CD4-positive, CD25-positive, alpha-beta regulatory T cell (primary cell): ENCODE measurements at places on chromosomes 5 and 9. TPM values are rescaled to one million over a fixed set of nuclear protein-coding genes. Genes with fewer than 3 reads are reported as not detected.

The ADAMTS2 gene
- total RNA-seq = not detected

The GRIA1 gene
- total RNA-seq = not detected

The CAMK2A gene
- not detected for total RNA-seq

The PLCXD3 gene
- total RNA-seq = not detected

DNA sequence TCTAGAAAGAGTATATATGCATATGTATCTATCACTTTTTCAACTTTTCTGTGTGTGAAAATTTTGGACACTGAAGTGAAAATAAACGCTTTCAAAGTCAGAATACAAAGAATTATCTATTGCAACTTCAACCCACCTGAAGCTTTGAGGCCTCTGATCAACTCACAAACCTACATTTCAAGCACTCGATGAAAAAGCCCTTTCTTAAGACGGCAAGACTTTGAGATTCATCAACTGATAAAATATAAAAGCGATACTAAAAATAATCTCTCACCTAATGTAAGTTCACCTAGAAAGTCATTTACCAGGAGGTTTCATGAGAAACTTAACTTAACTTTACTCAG is 1.2 kb downstream of the GOLPH3 start:
- DNase-seq = peak; percentile 32

GRCh38 chr9:4490705-4491625 is 697 bp downstream of the SLC1A1 start:
- no peak for DNase-seq

DNA sequence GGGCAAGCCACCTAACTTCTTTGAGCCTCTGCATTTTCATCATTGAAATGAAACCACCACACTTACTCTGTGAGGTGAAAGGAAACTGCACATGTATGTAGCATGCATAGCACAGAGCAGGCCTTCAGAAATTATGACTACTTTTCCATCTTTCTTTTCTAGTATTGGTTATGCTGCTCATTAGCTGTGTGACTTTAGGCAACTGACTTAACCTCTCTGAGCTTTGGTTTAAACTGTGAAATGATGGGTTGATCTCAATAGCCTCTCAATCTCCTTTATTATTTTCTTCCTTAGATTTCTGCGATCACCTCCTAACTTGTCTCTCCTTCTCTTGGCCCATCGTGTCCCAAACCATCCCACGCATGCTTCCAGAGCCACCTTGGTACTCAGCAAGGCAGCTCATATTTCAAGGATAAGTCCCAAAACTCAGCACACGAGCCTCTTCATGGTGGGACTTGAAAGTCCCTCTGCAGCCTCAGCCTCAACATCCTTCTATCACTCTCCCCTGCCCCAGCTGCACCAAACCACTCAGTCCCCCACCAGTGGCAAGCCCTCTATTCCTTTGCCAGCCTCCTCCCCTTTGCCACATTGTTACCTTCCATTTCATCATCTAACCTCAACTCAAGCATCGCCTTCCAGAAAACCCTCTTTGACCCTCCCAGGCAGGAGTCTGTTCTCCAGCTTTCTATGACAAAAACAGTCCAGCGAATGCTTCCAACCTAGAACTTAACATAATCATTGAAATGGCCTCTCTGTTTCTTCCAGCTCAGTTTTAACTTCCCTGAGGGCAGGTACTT is 60.3 kb upstream of the DNAH5 start:
- DNase-seq = no peak

The TIFAB gene
- total RNA-seq = not detected

DNA sequence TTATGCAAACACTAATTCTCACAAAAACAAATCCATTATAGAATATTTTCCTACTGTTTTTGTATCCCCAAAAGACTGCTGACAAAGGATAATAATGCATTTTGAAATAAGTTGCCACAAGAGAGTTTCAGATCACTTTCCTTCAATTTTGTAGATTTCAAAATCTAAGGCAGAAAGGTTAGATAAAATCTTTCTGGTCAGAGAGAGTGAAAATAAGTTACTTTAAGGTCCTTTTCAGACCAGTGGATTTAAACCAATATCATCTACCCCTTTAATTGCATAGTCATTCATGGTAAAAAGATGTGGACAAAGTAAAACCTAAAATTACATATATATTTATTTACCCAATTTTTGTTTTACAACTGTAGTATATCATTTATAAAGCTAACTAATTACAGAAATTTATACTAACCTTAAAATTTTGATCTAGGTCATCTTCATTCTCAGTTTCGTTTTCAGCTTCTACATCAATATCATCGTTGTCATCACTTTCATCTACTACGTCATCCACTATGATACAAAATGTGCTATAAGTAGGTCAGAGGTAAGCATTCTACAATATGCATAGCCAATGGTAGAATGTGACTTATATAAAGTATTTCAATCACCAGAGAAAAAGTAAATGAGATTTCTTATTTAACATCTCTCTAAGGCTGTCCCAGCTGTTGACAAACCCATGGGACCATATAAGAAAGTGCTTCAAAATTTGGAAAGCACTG is 95.7 kb downstream of the AGTPBP1 start:
- DNase-seq = peak; percentile 34

DNA sequence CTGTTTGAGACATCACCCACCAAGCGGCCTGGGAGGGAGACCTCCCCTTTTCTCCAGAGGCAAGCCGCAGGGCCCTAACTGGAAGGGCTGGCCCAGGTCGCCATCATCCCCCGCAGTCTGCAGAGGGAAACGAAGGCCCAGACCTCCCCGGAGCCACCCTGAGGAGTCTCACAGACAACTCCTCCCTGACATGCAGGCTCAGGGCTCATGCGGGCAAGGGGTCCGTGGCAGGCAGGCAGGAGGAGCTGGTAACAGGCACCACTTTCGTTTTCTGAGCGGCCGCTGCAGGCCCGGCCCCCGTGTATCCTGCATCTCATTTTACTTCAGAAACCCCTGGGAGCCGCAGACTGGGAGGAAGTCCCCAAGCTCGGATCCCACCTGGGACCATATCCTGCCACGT is 192.0 kb upstream of the PPP1R26 start:
- DNase-seq = no peak

The CCDC152 gene
- 1.3 TPM for total RNA-seq

DNA sequence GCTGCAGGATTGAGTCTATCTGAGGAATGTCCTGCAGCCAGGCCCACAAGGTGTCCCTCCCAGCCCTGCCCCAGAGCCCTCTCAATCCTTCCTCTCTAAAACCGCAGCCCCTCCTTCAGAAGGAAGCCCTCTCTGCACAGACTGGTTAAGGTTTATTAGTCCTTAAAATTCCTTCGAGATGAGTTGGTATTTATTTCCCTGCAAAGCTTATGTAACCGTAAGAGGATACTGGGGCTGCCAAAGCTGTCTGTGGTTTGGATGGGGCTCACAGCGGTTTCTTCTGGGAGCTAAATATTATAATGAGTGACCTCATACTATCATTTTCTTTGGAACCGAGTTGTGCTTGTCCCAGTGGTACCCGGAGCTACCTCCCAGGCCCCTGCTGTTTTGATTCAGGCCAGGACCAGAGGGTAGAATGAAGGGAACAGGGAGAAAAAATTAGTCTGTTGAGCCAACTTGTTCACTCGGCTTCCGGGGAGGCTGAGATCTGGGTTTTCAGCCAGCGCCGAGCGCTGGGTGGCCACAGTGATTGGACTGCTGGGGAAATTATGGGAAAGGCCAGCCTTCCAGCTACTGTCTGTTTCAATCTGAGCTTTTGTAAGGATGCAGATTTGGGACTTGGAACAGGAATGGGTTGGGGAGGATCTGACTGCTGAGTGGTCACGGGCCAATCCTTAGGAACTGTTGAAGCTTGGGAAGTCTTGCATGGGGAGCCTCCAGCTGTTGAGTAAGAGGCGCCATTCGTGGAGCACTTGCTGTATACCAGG is 107.5 kb downstream of the NDFIP1 start:
- no peak for DNase-seq

DNA sequence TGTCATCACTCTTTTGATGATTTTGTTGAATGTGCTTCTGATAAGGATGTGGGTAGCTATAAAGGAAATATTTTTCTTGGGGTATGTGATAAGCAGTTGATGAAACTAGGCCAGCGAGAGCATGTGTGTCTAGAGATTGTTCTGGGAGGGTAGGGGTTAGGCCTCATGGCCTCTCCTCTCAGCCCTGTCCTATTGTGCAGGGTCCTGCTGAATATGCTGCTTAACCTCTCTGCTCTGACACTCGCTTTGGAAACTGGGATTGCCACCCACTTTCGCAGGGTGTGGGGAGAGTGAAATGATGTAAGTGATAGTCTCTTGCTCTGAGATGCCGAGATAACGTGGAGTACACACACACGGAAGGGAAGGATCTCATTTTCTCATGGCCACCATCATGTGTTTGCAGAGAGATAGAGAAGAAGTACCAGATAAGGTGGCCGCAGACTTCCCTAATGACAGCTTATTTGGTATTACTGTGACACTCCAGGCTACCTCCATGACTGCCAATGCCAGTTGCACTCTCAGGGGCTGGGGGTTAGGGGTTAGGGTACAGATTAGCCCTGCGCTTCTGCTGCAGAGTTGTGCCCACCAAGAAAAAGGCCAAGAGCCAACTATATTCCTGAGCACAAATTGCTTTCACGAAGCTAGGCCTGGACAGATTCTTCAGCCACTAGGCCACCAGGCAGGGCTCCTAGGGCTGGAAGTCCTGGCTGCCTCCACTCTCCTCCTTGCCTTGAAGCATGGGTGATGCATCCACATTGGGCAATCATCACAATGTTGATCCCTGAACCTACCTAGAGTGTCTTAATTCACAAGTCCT is 25.2 kb upstream of the TNFAIP8 start:
- DNase-seq = peak; percentile 72

GRCh38 chr5:59128646-59129290 is 545.9 kb downstream of the RAB3C start:
- no peak for DNase-seq

DNA sequence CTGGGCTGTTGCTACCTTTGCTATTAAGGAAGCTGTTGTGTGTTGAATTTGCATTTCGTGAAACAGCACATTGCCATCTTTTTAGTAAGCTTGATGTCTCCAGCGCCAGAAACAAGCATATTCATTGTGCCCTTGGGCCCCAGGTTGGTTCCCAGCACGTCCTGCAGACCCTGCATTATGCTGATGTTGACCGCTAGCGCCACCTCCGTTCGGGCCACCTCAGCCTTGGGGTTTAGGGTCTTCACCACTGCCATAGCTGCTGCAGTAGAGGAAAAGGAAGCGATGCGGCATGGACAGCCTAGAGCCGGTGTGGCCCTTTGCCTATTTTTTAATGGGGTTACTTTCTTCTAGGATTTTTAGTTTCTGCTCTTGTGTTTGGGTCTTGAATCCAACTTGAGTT is 23.8 kb upstream of the OTULIN start:
- no peak for DNase-seq

DNA sequence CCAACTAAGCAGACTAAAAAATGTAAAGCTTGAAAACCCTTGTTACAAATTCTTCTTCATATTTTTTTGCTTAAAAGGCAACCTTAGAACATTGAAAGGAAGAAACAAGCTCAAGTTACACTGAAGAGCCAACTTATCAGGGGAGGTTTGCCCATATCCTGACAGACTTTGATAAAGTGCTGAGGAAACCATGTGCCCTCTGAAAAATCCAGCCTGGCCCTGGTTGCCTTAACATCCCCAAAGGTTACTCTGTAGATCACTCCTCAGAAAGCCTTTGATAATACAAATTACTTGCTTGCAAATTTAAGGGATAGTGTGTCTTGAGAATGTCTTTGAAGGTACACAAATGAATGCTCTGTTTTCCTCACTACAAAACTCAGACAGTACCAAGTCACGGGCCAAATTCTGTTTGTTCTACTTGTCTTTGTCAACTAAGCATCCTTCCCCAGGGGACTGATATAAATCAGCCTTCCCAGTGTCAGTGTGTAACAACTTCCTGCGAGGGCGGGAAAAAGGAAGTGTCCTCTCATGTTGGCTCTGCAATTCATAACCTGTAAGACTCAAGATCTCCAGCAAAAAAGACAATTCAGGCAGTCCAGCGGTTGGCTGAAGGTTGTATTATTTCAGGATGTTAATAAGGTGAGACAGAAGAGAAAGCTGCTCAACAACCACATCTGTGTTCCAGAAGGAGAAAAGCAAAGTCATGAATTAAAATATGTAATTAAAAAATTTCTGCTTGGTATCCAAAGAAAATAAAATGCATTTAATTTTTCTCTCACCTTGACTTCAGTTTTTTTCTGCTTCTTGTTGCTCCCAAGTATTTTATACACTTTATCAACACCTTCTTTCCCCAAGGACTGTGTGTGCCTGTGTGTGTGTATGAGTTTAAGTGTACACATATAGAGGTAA is 199.9 kb downstream of the PIK3R1 start:
- DNase-seq = no peak

DNA sequence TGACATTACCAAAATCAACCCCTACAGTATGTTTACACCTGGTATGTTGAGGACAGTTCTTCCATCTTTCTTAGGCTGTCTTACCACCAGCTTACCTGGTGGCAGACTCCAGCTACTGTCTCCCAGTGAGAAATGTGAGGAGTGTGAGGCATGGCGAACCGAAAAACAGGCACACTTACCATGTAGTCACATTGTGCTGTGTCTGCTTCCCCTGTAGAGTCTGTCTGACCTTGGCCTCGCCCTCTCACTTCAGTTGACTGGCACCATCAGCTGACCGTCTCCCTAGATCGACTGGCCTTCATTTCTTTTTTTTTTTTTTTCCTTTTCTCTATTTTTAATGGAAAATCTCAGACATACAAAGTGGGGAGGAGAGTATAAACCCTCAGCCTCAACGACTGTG is 4.9 kb downstream of the ACO1 start:
- no peak for DNase-seq

DNA sequence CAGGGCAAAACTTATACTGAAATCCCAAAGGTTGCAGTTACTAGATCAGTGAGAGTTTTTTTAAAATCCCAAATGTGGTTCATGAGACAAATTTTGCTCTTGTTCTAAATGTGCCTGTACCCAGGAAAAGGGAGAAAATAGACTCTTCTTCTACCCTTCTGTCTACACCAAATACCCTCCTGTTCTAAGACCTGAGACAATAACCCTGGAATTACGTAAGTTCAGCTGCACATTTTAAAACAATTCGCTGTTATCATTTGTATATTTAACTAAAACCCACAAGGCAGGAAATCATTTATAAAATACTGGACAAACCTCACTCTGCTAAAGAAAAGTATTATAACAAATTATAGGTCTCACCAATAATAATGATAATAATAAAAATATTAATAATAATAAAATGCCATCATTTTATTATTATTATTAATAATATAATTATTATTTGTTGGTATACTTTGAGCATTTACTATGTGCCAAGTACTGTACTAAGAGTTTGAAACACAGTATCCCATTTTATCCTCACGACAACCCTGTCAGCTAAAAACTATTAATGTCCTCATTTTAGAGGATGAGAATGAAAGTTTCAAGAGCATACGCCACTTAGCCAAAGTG is 49.8 kb upstream of the AFAP1L1 start:
- no peak for DNase-seq

The MEIKIN gene
- not detected for total RNA-seq

- DNase-seq = no peak
Observed at GRCh38 chr9:75754080-75754479, 136.4 kb upstream of the PCSK5 start.
